Thoracic aorta endothelial cell (primary cell): ENCODE measurements at places on chromosomes 4 and X. TPM values are rescaled to one million over a fixed set of nuclear protein-coding genes. Genes with fewer than 3 reads are reported as not detected.

The MAOA gene
- 17.2 and 53.7 TPM in 2 replicates for total RNA-seq

The TMEM131L gene
- total RNA-seq = 25.4 and 27.2 TPM in 2 replicates

The NBDY gene
- total RNA-seq = 11.4 and 13.1 TPM in 2 replicates

The IL21 gene
- not detected in 2 replicates for total RNA-seq

The GRIA2 gene
- total RNA-seq = 0.27 TPM in 1 of 2 replicates, not detected in the other

The MAGEB5 gene
- total RNA-seq = not detected in 2 replicates
